ENCODE measurements at places on chromosomes 11 and 22. TPM values are rescaled to one million over a fixed set of nuclear protein-coding genes. Genes with fewer than 3 reads are reported as not detected.

GAB4 gene
- total RNA-seq = under 0.01 TPM

OR8D4 gene
- total RNA-seq = not detected

ZDHHC13 gene
- 22.0 TPM for total RNA-seq

ELMOD1 gene
- total RNA-seq = not detected

CASP12 gene
- not detected for total RNA-seq

ANKK1 gene
- not detected for total RNA-seq

KCNJ4 gene
- total RNA-seq = not detected

MRGPRX3 gene
- 0.31 TPM for total RNA-seq

SMTNL1 gene
- total RNA-seq = not detected

CRYBB2 gene
- not detected for total RNA-seq

BRD1 gene
- 33.4 TPM for total RNA-seq
